ENCODE measurements at places on chromosomes 6 and 20. TPM values are rescaled to one million over a fixed set of nuclear protein-coding genes. Genes with fewer than 3 reads are reported as not detected.

Gene USP49
- 4.1 TPM for total RNA-seq

Gene SESN1
- total RNA-seq: 24.1 TPM

Gene GCNT2
- total RNA-seq: 16.6 TPM

Gene SLC17A9
- 22.9 TPM for total RNA-seq

Gene DYNLT2
- 0.48 TPM for total RNA-seq

Gene NUDT3
- total RNA-seq: 33.5 TPM

Gene KCNK15
- total RNA-seq: not detected

Gene CAGE1
- not detected for total RNA-seq

Gene IP6K3
- not detected for total RNA-seq

Gene BMP7
- total RNA-seq: 3.6 TPM

Gene RBPJL
- not detected for total RNA-seq

Gene TUBB2B
- 29.7 TPM for total RNA-seq

Gene ALDH5A1
- 1.7 TPM for total RNA-seq
